ENCODE measurements at places on chromosomes 6 and 20.

GRCh38 chr6:628766-629165, 28.1 kb downstream of the HUS1B start:
- no peak for DNase-seq

DNA sequence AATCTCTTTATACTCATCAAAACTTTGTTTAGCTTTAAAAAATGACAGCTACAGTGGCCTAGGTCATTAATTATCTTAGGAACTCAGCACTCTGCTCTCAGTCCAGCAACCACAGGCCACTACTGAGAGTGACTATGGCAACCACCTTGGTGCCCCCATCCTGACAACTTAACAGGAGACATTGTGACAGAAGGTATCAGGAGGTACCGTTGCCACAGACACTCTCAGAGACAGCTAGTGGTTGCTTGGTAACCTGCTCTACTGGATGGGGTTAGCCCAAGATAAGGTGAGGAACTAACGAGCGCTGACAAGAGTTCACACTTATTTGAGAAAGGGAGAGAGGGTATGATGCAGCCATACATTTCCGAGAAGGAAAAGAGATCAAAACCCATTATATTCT, 76.1 kb upstream of the TFAP2D start:
- DNase-seq = no peak

DNA sequence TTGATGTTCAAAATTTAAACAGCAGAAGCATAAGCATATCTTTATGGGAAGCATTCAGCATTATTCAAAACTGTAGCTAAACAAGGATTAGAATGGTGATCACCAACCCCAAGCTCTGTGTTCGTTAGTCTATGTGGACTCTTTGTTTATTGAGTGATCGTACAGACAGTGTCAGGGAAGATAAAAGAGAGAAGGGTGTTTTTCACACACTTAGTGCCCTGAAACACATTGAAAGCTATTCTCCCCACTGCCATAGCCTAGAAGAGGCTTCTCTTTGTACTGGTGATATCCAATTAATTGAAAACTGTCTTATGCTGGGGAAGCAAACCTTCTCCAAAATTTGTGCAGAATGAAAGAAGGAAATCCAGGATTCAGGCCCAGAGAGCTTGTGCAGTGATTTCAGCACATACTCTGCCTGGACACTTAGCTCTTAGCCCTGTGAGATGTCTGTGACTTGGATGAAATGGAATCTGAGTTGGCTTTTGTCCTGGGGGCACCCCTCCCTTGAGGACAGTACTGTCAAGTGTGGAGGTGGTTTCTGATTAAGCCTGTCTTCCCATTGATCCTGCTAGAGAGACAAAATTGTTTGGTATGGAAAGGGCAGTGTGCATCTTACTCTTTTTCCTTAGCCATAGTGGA, 125.7 kb upstream of the MTHFD1L start:
- no peak for DNase-seq

- DNase-seq = no peak
These were observed 21.9 kb downstream of the ADGB start for GRCh38 chr6:146620655-146621054.

DNA sequence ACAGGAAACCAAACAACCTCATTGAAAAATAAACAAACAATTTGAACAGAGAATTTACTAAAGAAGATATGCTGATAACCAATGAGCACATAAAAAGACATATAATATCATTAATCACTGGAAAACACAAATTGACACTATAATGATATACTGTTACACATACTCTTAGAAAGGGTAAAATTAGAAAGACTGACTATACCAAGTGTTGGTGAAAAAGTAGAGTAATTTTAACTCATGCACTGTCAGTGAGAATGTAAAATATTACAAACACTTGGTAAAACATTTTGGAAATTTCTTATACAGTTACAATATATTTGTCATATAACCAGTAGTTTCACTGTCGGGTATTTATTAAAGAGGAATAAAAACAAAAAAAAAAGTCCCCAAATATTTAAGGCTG, 1139.2 kb upstream of the GJE1 start:
- DNase-seq = no peak

GRCh38 chr6:33936886-33937285, 133.1 kb upstream of the MLN start:
- DNase-seq = no peak

DNA sequence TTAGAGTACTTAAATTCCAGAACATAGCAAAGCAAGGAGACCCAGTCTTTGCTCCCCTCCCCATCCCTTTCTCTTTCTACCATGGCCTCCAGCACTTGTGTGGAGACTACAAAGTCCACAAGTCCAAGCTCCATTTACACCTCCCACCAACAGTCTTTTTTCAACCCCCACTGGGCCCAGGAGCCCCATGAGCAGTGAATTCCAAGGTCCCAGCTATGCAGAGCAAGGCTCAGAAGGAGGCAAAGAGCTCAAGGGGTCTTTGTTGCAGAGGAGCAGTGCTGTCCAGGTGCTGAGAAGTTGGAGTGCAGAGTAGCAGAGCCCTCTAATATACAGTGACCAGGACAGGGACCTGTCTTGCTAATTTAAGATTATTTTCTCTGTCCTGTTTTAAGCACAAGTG, 9.0 kb downstream of the PAK5 start:
- no peak for DNase-seq

DNA sequence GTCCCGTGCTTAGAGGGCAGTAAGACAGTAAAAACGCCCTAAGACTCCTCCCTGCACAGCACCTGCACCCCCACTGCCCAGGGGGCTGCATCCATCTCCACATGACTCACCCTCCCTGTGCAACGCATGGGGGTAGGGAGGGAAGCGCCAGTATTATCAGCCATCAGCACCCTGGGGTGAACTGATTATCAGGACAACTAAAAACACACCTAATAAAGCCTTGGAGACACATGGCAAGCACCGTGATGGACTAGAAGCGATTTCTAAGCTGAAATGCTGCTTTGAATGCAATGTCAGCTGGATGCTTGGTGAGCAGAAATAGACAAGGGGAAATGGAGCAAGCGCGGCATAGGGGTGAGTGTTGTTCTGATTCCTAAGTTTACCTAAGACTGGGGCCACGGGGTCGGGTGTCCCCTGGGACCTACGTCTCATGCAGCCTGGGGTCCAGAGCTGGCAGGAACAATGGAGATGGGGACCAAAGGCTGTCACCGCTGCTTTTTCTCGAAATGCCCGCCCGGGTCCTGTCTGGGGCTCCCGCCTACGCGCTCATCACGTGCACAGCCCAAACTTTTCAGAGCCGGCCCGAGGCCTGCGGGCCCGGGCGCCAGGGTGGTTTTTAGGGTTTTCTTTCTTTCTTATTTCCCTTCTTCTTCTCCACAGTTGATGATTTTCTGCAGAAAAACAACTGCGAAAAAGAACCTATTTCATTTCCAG, 702 bp upstream of the TNFAIP3 start:
- DNase-seq = no peak

DNA sequence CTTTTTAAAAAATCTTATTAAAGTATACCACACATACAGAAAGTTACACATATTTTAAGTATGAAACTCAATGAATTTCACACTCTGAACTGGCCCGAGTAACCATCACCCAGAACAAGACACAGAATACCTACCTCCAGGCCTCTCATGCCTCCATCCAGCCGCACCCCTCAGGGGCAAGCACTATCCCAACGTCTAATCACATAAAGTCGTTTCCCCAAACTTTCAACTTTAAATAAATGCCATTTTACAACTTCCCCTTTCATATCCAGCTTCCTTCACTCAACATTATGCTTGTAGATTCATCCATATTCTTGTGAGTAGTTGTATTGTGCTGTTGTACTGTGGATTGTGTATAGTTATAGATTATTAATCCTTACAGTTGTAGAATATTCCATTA, 539.1 kb downstream of the CD83 start:
- no peak for DNase-seq

- DNase-seq = peak; percentile 76
These were observed 2.0 kb upstream of the FOXC1 start for GRCh38 chr6:1607516-1608221.

- no peak for DNase-seq
These were observed 851.2 kb downstream of the DHX35 start for GRCh38 chr20:39813190-39813829.

GRCh38 chr20:60785301-60785700, 466.8 kb upstream of the CDH4 start:
- no peak for DNase-seq

- DNase-seq = no peak
These were observed 12.7 kb downstream of the SUPT3H start for GRCh38 chr6:45365036-45365435.

- no peak for DNase-seq
These were observed 308.2 kb upstream of the PRND start for GRCh38 chr20:4413314-4414049.

- DNase-seq = no peak
These were observed 480.5 kb upstream of the HTR1E start for GRCh38 chr6:86456821-86457220.

- no peak for DNase-seq
These were observed 32.3 kb upstream of the SCUBE3 start for GRCh38 chr6:35181308-35181932.

DNA sequence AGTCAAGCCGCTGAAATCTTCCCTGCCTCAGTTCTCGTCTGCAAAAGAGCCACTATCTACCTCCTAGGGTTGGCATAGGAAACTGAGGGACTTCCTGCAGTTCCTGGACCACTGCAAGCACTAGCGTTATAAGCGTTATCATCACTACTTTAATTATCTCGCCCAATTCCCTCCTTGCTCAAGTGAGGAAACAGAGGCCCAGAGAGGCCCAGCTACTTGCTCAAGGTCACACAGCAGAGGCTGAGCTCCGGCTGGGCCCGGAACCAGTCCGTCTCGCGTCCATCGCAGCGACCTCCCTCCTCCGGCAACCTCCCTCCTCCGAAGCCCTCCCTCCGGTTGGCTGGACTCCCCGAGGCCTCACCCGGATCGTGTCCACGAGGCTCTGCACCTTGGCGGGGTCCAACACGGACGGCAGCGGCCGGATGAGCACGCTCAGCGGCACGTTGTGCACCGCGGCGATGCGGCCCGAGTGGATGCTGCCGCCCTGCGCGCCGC, 338 bp downstream of the SRXN1 start:
- DNase-seq = no peak

DNA sequence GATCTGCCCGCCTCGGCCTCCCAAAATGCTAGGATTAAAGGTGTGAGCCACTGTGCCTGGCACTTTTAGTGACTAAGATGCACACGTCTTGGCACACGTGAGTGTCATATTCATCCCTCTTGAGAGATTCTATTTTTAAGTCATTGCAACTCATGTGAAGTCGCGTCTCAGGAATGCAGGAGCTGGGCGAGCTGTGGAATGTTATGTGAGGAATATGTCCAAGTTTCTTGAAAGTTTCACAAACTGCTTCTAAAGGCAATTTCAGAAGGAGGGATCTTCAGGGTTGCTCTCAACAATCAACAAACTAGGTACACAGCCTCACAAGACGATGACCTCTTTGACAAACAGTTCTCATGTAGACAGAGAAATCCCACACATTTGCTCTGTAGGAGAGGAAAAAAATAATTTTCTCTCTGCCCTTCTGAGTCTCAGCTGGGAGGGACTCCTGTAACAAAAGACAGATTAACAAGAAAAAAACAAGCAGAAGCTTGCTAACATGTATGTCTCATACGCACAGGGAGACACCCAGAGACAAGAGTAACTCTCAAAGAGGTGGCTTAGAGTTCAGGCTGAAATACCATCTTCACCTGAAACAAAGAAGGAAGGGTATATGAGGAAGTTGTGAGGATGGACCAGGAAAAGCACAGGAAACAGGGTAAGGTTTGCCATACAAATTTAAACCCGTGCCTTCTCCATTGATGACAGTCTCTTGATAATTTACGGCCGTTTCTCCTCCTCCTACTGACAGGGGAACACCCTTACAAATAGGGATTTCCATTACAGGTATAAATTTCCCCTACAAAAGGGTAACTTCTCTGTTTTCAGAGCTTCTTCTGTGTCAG, 45.3 kb upstream of the FAM50B start:
- no peak for DNase-seq

DNA sequence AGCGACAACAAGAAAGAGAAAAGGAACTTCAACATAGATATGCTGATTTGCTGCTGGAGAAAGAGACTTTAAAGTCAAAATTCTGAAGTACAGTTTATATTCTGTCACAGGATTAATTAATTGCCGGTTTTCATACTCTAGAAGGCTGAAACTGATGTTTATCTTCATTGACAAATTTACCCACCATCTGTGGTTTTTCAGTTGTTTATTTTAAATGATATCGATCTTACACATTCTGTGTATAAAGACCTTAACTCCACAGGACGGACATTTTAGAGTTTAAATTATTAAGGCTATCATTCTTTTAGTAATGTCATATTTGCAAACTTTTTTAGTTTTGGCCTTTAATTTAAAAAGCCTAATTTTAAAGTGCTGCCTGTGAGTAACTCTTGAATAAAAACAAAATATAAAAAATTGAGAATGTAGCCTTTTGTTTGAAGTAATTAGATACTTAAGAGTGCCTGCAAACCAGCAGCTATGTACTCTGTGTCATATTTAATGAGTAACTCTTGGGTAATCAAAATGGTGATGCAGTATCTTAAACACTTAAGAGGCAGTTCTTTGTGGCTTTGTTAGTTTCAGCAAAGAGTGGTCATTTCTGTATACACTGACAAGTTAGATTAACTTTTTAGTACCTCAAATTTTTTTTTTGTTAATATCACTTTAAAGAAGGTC, 59.3 kb downstream of the CDC5L start:
- DNase-seq = no peak

GRCh38 chr6:74603322-74604076, 602.4 kb downstream of the COL12A1 start:
- DNase-seq = peak; percentile 2

DNA sequence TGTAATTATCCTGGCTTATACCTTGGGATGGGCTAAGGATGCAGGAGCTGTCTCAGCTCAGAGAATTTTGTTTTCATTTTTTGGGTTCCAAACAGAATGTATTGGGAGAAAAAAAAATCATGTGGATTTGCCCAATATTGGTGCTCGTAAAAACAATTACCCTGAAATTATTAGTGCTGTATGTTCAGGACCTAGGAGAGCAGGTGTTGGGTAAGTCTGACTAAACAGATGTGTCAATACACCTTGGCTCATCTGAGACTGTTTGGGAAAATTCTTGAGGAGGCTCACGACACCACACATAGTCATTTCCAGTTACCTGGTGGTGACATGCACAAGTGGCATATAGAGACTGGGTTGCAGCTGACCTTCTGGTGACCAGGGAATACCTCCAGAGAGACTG, 802.1 kb upstream of the FLRT3 start:
- no peak for DNase-seq

GRCh38 chr6:73145690-73146089, 79.6 kb downstream of the KHDC1L start:
- no peak for DNase-seq

DNA sequence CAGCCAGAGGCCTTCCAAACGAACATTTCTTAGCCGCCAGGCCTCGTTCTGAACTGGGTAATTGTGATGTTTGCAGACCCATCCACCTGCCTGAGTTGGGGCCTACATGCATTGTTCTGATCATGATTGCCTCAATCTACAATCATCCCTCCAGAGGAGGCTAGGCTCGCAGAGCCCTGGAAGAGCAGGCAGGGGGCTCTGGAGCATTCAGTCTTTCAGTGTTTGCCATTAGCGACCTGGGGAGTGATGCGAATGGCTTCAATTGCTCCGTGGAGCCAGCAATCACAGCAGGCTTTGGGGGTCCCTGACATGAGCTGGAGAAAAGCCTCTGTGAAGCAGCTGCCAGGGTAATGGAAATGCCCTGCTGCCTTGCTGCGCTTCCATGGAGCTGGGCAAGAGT, 22.0 kb downstream of the SNAP25 start:
- no peak for DNase-seq

- no peak for DNase-seq
These were observed 23.8 kb upstream of the CHMP4B start for GRCh38 chr20:33787253-33787891.

GRCh38 chr20:33267701-33268100, 15.3 kb upstream of the BPIFB1 start:
- no peak for DNase-seq

GRCh38 chr20:58092353-58092752, 136.1 kb downstream of the ANKRD60 start:
- no peak for DNase-seq
